Kidney (tissue), 22 donors: ENCODE measurements at places on chromosomes 5 and 9. TPM values are rescaled to one million over a fixed set of nuclear protein-coding genes. Genes with fewer than 3 reads are reported as not detected.

GRCh38 chr5:134140530-134141201 is 26.2 kb downstream of the TCF7 start:
- peak; percentile 79 for DNase-seq

- no peak for DNase-seq
Measured at GRCh38 chr9:37876376-37876775, 27.6 kb downstream of the SLC25A51 start.

GRCh38 chr5:168159425-168159824 is 132.0 kb upstream of the WWC1 start:
- DNase-seq: peak; percentile 81

SPINK13 gene
- total RNA-seq: 1.6 TPM

C1QTNF2 gene
- total RNA-seq: 2.8 TPM

GABBR2 gene
- total RNA-seq: 0.06 TPM

F2RL2 gene
- 0.44 TPM for total RNA-seq

PCDHGC3 gene
- total RNA-seq: 51.5 TPM

GRCh38 chr9:129999141-129999510 is 43.9 kb downstream of the FNBP1 start:
- no peak for DNase-seq

TXN gene
- total RNA-seq: 145 TPM

GRCh38 chr9:110672873-110673510 is 4.4 kb downstream of the MUSK start:
- no peak for DNase-seq

DNA sequence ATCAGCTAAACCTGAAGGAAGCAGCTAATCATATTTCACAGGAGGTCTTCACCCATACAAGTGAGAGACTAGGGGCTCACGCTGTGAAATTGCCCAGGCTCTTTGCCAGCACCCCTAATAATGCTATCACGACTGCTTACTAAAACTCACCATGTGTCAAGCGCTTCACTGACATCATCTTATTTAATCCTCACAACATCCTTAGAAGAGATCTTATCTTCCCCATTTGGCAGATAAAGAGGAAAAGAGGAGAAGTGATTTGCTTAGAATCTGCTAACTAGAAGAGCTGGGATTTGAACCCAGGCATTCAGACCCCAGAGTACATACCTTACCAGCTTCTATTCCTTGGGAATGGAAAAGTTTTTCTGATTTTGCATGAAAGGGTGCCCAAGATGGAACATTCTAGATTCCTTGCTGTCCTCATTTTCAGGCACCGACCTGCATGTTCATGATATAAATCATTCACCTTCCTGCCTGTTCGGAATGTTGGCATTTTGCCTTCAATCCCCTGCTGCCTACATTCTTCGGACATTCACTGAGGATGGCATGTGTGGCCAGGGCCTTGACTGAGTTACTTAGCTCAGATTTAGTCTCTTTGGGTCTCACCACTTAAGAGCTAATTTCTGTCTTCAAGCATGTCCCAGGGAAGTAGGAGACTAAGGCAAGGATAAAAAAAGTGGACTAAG is 88.1 kb downstream of the SH3TC2 start:
- DNase-seq: no peak

CDC25C gene
- total RNA-seq: 0.25 TPM

DNA sequence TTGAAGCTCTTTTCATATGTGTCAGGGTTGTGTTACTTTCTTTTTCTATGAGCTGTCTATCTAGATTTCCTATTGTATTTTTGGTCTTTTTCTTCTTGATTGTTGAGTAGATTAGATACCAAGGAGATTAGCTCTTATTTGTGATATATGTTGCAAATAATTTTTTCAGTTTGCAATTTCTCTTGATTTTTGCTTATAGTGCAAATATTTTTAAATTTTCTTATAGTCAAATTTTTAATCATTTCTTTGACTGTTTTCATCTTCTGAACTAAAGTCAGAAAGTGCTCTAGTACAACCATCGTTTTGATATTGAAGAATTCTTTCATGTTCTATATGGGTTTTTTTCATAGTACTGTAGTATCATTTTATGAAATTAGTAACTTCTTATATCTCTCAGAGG is 193.7 kb downstream of the OSTF1 start:
- no peak for DNase-seq

- DNase-seq: no peak
Measured at GRCh38 chr5:156444753-156445291, 117.9 kb downstream of the SGCD start.

GRCh38 chr9:83219154-83219923 is 156.4 kb upstream of the RASEF start:
- peak; percentile 82 for DNase-seq

DNA sequence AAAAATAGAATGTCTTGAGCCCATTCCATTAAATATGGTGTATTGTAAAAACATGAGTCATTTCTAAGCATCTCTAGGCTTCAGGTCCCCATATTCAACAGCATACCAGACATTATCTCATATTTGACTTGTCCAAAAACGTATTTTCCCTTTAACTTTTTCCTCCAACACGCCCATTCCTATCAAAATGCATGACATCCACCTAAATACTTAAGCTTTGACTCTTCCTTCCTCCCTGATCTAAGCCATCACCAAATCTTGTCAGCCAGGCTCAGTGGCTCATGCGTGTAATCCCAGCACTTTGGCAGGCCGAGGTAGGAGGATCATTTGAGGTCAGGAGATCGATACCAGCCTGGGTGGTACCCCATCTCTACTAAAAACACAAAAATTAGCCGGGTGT is 23.9 kb downstream of the VCP start:
- no peak for DNase-seq
